ENCODE measurements at places on chromosomes 13 and 19. TPM values are rescaled to one million over a fixed set of nuclear protein-coding genes. Genes with fewer than 3 reads are reported as not detected.

Gene TPTE2
- 0.19 TPM for total RNA-seq

Gene CEACAM4
- total RNA-seq, result 2.9 TPM

Gene POU4F1
- not detected for total RNA-seq

Gene HSPB6
- 290 TPM for total RNA-seq

Gene FUT6
- total RNA-seq, result not detected

Gene ZNF100
- 10.9 TPM for total RNA-seq

Gene RLN3
- not detected for total RNA-seq

Gene UBE2S
- total RNA-seq, result 23.3 TPM

Gene SHISA7
- not detected for total RNA-seq
